Islet precursor cell (in vitro differentiated cells): ENCODE measurements at places on chromosomes 3 and 15.

- DNase-seq = peak; percentile 70
Observed at GRCh38 chr3:107218864-107219269, 158.4 kb upstream of the CCDC54 start.

DNA sequence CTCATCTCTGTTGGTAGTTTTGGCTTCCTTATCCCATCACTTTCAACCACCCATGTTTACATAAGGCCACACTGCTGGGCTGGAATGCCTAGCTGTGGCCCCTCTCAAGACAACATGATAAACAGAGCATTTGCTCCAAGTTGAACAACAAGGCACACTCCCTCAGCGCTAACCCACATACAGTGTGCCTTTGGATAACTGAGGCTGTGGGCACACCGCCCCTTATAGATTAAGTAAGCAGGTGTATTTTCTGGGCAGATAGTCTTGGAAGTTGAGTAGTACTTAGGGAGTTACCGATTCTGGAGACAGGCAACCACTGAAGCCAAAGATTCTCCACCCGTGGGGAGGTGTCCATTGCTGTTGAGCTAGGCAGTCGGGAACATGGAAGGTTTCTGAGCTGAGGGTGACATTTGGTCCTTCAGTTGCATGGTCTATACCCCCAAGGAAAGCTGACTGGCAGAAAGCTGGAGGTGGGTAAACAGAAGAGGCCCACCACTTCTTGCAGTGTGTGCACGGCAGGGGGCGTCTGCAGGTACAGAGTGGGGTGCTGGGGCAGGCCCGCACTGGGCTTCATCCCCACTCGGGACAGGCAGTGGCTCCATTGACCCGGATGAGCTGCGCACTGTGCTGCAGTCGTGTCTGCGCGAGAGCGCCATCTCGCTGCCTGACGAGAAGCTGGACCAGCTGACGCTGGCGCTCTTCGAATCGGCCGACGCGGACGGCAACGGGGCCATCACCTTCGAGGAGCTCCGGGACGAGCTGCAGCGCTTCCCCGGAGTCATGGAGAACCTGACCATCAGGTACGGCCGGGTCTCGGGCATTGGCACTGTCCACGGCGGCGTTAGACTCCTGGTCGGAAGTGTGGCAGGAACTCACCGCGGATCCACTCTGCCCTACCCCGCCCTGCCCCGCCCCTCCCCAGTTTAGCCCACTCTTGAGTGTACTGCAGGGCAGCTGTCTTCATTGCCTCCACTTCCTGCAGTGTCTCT, 16.8 kb downstream of the NOX5 start:
- DNase-seq = peak; percentile 89

DNA sequence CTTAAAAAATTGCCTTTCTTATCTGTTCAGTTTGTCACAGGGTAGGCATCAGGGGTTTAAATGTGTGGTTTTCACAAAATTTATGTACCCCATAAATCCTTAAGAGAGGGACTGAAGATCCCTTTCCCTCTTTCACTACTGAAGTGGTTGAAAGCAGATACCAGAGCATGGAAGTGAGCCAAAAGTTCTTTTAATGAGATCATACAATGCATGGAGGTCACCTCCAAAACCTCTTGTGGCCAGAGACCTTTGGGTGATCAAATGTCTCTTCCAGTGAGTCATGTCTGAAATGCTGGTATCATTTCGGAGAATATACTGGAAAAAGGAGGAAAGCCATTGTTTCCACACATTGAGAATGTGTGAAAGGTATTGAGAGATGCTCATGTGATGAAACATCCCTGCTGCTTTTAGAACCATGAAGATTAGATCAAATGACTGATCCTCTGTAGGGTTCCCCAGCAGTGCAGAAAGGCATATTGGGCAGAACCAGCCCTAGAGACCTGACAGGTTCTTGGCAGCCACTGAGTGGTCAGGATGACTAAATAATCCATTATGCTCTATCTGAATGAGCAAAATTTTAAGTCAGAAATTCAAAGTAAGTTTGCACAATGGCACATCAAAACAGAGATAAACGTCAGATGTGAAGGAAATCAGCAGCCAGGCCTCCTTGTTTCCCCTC, 165.8 kb upstream of the SLC2A2 start:
- no peak for DNase-seq

GRCh38 chr3:143306407-143306806, 186.8 kb downstream of the CHST2 start:
- no peak for DNase-seq

GRCh38 chr3:143442814-143443447, 323.4 kb downstream of the CHST2 start:
- DNase-seq = no peak

DNA sequence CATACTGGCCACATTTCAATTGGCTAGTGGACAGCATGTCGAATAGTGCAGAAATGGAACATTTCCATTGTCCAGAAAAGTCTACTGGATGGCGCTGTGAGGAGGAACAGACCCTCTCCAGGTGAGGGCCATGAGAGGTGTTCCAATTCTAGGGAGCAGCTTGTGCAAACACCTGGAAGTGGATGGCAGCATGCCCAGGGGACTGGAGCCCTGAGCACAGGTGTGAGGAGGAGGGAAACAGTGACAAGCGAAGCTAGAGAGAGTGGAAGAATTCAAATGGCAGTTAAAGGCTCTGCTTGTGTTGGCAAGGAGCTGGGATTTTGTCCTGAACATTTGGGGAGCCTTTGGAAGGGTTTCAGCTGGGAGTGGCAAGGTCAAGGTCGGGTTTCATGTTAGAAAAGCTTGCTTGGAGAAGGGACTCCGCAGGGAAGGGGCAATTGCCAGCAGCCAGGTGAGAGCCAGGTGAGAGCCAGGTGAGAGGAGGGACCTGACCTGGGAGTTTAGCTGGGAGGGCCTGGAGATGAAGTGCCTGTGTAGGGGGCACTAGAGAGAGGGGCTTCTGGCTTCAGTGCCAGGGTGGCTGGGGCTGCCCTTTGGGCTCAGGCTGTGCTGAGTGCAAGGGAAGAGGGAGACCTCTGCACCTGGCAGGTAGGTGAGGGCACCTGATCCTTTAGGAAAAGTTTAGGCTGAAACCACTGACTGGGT, 93.8 kb downstream of the LINGO1 start:
- DNase-seq = no peak

DNA sequence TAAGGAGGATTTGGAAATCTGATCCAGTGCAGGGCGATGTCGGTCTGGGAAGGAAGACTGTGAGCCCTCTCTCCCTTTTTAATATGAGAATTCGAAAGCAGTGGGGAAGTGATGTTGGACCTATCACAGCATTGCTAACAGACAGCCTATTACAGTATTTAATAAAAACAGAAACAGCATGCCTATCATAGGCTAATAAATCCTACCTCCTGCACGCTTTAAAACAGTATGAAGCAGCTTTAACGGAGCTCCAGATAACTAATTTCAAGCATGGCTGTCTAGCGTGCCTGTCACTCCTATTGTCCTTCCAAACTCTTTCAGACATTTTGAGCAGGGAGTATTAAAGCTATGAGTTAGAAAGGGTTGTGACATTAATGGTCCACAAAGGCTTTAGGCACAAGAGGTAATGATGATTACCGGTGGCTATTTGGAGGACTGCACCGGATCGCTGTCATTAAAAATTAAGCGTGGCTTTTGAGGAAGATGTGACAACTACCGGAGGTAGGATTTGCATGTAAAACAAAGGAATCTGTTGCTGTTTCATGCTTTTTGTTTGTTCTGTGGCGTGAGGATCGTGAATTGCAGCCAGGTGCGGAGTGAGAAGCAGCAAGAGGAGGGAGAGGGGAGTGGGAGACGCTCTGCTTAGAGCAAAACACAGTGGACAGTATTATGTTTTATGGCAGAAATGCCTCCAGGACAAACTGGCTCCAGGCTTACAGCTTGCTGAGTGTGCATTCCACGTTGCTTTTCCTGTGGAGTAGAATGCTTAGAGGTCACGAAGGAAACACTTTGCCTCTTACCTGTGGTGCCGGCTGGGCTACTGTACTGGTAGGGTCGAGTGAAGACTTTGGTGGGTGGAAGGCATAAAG, at the start of gene KCNMB2:
TSS of gene KCNMB2 (plus strand) at position 226 of the 869 bp plus-strand sequence.
- no peak for DNase-seq

DNA sequence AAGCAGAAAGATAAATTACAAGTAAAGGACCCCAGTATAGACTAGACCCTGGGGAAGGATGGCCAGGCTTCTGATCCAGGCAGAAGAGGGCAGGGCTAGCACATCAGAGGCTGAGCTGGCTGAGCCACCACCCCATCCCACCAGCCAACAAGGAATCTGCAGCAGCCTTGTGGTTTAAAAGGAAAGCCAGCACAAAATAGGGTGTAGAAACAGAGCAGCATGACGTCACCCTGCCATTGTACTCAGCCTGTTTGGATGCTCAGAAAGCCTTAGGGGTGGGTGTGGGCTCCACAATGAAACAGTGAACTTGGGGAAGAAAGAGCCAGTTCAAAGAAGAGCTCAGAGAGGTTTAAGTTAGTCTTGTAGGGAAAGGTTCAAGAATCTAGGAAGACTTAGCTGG, 28.2 kb downstream of the DUOX1 start:
- DNase-seq = peak; percentile 91

DNA sequence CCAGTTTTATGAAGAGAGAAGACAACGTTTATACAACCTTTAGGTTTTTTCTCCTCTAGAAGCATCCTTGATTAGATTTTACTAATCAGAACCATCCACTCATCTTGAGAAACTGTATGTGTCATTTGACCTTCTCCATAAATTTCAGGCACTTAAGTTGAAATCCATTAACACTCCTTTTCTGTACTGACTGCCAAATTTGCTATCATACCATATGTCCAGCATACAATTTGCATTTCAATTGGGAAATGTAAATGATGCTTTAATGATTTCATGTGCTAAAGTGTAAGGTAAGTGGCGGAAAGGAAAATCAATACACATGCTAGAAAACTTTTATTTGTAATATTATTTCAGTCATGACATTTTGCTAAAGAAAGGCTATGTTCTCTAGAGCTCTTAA, 731.6 kb downstream of the GBE1 start:
- DNase-seq = no peak

DNA sequence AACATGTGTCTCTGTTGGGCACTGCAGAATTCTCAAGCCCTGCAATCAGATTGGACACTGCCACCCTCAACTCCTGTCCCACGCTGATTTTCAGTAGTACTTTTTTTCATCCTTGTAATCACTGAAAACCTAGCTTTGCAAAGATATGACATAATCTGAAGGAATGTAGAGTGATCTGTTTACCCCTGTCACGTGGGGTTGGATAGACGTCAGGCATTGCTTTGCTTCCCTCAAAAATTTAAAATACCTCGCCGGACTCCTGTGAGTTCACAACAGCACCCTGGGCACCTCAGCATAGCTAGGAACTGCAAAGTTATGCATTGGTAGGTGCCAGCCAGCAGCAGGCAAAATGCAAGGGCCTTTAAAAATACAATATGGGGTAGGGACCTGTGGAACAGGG, 71.1 kb upstream of the OXTR start:
- no peak for DNase-seq

DNA sequence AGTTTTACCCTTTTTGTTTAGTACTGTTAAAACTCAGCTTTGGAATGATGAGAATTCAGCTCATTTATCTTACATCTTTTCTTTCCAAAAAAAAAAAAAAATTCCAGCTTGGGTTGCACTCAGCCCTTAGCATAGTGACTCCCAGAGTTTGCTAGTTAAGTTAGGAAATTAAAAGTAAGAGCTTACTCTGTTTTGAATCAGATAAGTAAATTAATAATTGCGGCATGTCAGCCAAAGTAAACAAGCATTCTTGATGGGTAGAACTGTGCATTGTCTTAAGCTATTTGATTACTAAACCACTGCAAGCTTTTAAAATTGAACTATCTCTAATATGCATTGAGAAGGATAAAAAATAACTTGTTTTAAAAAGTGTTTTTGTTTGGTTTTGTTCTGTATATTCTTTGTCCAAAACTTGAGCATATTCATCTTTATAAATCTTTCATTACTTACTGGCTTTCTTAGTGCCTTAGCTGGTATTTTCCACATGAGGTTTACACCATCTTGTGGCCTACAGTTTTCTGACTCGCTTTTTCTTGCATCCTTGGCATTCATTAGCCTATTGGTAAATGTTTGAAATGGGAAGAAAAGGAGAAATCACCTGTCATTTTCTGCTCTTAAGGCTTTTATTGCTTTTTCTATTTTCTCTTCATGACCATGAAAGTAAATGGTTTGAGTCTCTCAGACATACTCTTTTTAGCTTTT, 107.6 kb downstream of the FILIP1L start:
- no peak for DNase-seq

- peak; percentile 37 for DNase-seq
Observed at GRCh38 chr3:163838769-163839168, 1239.5 kb downstream of the SI start.

DNA sequence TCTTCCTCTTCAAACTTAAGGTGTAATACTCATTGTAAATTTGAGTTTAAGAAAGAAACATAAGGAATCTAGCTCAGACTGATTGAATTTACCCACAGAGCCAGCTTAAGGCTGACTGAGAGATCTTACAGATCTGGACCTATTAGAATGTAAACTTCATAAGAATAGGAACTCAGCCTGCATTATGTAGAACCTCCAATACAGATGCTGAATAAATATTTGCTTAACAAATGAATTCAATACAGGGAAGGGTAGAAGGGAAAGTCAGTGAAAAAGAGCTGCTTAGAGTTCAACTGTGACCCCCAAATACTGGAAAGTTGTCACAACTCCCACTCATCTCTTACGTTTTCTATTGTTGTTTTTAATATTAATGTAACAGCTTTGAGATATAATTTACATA, 11.5 kb downstream of the KPNA4 start:
- DNase-seq = no peak

DNA sequence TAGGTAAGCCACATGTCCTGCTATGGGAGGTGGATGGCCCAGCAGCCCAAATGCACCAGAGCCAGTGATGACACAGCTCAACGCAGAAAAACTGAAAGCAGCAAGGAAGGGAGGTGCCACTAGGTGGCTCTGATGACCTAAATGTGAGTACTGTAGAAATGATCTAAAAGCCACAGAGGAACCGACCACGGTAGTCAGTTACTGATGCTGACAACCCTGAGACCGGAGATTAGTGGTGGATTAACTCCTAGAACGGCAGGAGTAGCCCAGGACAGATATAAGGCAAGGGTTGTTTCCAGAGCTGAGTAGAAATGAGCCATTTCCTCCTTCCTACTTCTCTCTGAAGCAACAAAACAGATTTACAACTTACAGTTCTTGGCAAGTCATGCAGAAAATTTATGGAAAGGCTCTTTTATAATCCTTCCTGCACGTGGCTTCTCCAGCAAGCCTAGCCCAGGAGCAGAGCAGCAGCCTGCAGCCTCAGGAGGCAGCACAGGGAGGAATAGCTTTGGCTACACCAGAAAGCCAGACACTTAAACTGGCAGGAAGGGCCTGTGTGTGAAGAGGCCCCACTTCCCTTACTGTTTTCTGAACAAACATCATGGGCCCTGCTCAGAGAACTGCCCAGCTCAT, 13.1 kb downstream of the FBXL22 start:
- DNase-seq = peak; percentile 88

- no peak for DNase-seq
Observed at GRCh38 chr3:183193762-183194689, 31.5 kb upstream of the LAMP3 start.

- DNase-seq = no peak
Observed at GRCh38 chr15:43143203-43143941, 10.0 kb downstream of the TMEM62 start.
